Activated CD4-positive, alpha-beta T cell treated with anti-CD3 and anti-CD28 coated beads, Interleukin-2, amount 50 U/mL, for 24 hours (primary cell): ENCODE measurements at places on chromosomes 4 and X.
A peak's percentile ranks its signal among the peaks of the same experiment; 100 is the strongest.

DNA sequence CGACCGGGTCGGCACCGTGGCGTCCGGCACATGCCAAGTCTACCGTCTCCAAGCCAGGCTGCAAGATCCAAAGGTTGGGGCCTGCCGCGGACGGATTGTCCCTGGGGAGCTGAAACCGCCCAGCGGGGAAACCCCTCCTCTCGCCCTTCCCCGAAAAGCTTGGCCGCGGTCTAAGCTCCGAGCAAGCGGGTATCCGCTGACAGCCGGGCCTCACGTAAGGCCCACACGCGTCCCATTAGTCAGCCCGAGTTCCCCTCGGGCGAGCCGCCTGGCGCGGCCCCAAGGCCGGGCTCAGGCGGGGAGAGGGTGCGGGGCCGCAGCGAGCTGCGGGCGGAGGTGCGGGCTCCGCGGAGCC is 6.8 kb upstream of the BCOR start:
- DNase-seq = no peak

DNA sequence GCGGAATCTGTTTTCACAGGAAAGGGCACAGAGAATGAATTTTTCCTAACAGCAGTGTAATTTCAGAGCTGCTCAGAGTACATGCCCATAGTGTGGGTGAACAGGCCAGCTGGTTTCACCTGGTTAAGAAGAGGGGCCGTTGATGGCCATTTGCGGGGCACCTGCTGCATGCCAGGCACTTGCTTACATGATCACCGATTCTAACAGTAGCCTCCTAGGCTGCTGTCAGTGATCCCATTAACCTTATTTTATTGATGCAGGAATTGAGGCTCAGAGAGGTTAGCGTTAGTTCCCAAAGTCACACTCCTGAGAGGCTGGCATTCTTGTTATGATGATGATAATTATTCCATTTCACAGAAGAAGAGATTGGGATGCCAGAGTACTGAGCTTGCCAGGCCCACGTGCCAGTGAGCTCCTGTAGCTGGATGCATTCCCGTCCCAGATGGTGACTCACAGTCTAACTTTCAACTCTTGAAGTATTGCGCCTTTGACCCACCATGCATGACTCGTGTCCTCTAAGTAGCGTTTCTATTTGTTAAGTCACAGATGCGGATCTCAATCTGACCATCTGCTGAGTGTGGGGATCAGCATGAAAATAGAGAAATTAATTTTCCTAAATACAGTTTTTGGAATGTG is 76.5 kb downstream of the PSAPL1 start:
- no peak for DNase-seq

DNA sequence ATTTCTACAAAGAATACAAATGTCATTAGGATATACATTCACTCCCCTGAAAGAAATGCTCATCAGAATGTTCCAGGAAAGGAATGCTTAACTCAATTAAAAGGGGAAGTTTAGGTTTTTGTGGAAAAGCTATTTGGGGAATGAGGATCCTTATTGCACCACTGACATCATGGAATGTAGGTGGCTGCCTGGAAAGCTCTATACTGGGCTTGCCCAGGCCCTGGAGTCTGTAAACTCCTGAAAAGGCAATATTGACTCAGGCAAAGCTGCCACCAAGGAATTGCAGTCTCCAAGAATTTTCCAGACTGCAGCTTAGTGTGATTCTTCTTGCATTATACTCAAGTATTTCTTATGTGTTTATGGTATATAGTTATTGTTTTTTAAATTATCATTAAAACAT is 15.7 kb downstream of the DAPP1 start:
- no peak for DNase-seq

GRCh38 chr4:63105839-63106238 is 1303.4 kb downstream of the TECRL start:
- no peak for DNase-seq

DNA sequence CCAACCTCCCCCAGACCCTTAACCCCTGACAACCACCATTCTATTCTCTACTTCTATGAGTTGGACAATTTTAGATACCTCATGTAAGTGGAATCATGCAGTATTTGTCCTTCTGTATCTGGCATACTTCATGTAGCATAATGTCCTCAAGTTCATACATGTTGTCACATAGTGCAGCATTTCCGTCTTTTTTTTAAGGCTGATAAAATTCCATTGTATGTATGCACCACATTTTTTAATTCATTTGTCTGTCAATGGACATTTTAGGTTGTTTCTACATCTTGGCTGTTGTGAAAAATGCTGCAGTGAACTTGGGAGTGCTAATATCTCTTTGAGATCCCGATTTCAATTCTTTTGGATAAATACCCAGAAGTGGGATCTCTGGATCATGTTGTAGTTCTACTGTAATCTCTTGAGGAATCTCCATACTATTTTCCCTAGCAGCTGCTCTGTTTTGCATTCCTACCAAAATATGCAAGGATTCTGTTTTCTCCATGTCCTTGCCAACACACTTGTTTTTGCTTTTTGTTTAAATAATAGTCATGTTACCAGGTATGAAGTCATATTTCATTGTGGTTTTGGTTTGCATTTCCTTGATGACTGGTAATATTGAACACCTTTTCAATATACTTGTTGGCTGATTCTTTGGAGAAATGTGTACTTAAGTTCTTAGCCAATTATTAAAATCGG is 48.8 kb upstream of the ADAD1 start:
- DNase-seq = no peak

- no peak for DNase-seq
These were observed 26.0 kb upstream of the NUP54 start for GRCh38 chr4:76174216-76174615.

DNA sequence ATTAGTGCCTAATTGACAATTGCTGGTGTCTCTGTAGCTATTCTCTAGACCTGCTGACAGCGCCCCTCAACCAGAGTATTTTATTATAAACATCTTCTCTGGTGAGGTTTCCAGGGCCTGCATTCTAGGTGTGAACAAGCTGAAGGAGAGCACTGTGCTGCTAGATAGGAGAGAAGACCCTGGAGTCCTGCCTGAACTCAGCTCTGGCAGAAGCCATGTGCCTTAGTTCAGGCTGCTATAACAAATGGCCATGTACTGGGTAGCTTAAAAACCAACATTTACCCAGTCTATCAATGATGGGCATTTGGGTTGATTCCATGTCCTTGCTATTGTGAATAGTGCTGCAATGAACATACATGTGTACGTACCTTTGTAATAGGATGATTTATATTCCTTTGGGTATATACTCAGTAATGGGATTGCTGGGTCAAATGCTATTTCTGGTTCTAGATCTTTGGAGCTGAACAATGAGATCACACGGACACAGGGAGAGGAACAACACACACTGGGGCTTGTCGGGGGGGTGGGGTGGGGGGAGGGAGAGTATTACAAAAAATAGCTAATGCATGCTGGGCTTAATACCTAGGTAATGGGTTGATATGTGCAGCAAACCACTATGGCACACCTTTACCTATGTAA is 185.5 kb upstream of the CPEB2 start:
- DNase-seq = no peak

DNA sequence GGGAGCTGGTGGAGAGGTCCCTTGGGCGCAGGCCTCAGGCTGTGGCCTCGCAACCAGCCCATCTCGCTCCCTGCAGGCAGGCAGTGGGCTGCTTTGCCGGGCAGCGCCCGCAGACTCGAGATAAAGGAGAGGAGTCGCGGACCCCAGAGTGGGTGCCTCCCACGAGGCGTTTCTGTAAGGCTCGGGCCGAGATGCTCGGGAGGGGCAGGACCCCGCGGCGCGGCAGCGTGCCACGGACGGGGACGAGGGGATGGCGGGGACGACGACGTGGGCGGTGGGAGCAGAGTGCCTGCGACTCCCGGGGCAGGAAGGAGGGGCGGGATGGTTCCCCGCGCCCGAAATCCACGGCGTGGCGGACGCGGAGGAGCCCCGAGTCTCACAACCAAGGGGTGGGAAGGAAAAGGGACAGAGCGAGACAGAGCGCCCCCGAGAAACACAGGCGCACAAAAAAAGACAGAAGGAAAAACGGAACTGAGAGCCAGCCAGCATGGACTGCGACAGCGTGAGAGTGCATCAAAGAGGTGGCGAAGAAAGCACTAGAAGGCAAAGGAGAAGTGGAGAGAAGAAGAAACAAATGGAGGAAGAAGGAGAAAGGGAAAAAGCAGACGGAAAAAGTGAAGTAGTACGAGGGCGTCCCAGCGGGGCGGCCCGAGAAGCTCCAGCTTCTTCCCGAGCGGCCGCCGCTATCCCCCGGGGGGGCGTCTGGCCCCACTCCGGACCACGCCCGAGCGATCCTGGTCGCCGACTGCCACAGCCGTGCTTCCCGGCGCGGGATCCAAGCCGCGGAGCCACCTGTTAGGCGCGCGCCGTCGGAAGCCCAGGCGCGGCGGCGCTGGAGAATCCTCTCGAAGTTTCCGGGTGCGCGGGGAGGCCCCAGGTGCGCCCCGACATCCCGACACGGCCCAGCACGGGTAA is 1.5 kb downstream of the BEND4 start:
- DNase-seq = no peak

GRCh38 chr4:118158763-118159375 is 124.6 kb downstream of the NDST3 start:
- no peak for DNase-seq

DNA sequence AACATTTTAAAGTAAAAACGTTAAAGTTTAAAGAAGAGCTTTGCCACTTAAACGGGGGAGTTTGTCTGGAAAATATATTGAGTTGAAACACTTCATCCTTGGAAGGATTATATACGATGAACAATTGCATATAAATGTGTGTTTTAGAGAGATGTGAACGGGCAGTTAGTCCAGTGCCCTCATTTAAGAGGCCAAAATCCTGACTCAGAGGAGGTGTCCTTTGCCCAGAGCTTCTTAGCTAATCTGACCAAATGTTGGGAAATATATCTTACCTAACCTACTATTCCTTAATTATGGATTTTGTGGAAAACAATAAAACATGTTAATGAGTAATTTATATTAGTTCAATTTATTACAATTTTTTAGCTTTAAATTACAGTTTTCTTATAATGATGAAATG is 327.2 kb upstream of the DIPK2B start:
- DNase-seq = no peak

DNA sequence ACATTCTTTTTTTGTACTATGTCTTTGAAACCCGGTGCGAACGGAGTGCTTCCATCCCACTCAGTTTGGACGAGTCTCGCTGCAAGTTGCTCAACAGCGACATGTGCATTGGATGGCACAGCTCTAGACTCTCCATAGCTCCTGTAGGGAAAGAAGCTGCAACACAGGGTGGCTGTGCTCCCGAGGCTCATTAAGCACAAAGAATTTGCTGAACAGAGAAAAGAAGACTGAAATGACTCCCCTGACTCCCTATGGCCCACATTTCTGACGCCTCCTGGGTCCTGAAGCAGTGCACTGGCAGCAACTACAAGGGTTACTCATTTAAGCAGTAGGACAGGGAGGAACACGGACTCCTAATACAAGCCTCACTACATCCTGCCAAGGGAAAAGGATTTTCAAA is 127.4 kb downstream of the SH3RF1 start:
- no peak for DNase-seq

- no peak for DNase-seq
These were observed 132.7 kb upstream of the NR3C2 start for GRCh38 chr4:148574911-148575310.

DNA sequence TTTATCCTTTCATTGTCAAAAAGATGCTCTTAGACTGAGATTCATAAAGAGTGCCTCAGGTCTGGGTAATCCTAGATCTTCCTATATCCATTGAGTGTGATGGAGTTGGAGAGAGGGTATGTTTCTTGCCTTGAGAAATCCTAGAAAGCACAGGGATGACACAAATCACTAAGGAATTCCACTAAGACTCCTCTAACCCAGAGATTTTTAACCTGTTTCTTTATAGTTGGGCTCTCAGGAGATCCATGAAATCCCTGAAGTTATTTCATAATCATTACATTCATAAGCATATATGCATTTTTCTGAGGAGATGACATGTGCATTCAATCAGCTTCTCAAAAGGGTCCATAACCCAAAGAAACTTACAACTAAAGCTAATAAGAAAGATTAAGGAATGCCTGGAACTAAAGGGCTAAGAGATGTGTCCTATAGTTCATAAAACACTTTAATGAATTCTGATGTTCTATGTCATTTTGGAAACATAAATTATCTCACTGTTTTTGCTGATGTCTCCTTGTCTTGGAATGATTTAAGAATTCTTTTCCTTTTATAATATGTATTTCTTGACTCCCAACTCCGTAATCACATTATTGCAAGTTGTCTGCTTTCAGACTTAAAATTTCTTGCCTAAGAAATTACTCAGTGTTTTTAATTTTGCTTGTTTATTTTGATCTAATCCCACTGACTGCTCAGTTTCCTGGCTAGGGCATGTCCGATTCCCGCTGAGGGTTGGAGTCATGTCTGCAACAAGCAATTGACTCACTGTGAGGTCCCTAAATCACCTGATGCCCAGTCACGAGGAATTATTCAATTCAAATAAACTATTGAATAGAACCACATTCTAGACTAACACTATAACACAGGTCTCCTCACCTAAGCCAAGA is 2.8 kb upstream of the AMTN start:
- no peak for DNase-seq

GRCh38 chr4:7371210-7371941 is 63.4 kb downstream of the PSAPL1 start:
- DNase-seq = no peak

DNA sequence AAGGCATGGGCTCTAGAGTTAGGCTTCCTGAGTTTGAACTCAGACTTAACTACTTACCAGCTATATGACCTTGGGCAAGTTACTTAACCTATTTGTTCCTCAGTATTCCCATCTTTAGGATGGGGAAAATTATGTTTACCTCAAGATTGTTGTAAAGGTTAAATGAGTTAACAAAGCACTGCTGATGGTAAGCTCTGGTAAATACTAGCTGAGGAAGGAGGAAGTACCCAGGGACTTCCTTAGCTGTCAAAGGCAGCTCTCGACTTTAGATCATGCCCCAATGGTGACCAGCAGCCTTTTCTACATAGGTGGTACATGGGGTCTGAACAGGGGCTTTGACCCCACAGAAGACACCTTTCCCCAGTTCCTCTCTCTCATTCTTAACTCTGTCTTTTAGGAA is 20.1 kb downstream of the ATP7A start:
- DNase-seq = no peak

- DNase-seq = peak; percentile 3
These were observed 29.1 kb upstream of the TRO start for GRCh38 chrX:54891573-54891972.
